GM06990 (cell line): ENCODE measurements at places on chromosomes 1 and 21.
A peak's percentile ranks its signal among the peaks of the same experiment; 100 is the strongest.

DNA sequence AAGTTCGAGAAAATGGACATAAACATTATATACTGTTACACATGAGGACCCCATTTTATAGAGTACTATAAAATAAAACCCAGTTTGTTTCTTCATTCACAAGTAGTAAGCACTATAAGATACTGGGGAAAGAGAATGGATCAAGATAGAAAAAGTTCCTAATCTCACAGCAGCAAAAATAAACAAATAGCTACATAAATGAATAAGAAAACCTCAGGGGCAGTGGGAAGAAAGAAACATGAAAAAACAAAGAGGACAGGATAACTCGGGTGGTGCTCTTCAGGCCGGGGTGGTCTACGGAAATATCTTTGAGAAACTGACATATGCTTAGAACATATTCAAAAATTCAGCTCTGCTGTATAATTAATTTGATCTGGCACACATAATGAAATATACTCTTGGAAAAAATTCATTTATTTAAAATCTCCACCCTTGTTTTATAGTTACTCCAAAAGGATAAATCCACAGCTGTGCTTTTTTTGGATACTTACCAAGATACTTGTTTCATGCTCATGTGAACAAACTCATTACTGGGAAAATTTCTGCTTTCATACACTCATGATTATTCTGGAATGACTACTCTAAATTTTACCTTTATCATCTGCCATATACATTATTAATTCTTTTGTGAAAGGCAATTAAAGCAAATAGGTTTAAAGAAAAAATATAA lies 20.0 kb downstream of the CEP170 start:
- DNase-seq = no peak

GRCh38 chr1:46211051-46211450 lies 7.9 kb downstream of the LURAP1 start:
- DNase-seq = no peak

DNA sequence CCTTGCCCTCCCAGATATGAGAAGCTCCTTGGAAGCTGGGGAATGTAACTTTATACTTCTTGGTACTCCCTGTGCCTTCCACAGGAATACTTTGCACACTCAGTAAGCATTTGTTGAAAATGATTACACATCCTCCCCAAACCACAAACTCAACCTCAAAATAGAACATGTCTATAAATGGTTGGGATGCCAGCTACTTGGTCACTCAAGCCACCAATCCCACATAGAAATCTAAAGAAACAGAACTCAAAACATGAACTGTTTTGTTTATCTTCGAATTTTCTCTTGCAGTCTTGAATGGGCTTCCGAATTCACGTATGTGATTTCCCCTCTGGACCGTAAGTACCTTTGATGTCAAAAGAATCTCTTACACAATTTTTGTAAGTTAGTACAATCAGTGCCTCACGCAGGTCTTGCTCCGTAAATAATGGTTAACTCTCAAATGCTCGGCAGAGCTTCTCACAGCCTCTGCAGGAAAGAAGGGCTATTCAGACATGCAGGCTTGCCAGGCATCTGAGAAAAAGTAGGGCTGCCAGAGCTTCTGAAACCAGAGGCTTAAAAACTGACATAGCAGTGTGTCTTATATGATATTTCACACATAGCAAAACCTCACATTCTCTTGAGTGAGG lies 26.9 kb downstream of the SORT1 start:
- no peak for DNase-seq

- DNase-seq = no peak
Observed at GRCh38 chr1:207971331-207972219, 60.6 kb upstream of the CD34 start.

GRCh38 chr1:186841599-186841998 lies 12.8 kb downstream of the PLA2G4A start:
- no peak for DNase-seq

DNA sequence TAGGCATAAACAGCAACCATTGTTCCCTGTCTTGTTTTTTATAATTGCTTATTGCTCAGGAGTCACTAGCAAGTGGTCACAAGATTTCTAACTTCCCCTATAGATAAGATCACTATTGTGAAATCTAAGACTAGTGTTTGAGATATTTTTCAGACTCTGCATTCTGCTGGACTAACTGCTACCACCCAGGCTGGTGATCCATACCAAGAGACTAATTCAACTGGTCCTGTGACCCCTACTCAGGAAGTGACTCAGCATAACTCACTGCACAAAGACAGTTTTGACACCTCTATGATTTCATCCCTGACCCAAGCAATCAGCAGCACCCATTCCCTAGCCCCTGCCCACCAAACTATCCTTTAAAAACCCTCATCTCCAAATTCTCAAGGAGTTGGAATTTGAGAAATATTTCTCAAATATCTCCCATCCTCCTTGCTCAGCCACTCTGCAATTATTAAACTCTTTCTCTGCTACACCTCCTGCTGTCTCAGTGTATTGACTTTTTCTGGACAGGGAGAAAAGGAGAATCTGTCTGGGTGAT lies 52.7 kb downstream of the TRIM33 start:
- no peak for DNase-seq

GRCh38 chr1:151803164-151803563 lies 2.1 kb downstream of the LINGO4 start:
- no peak for DNase-seq

GRCh38 chr1:174535207-174535606 lies 87.4 kb downstream of the GPR52 start:
- DNase-seq = no peak

DNA sequence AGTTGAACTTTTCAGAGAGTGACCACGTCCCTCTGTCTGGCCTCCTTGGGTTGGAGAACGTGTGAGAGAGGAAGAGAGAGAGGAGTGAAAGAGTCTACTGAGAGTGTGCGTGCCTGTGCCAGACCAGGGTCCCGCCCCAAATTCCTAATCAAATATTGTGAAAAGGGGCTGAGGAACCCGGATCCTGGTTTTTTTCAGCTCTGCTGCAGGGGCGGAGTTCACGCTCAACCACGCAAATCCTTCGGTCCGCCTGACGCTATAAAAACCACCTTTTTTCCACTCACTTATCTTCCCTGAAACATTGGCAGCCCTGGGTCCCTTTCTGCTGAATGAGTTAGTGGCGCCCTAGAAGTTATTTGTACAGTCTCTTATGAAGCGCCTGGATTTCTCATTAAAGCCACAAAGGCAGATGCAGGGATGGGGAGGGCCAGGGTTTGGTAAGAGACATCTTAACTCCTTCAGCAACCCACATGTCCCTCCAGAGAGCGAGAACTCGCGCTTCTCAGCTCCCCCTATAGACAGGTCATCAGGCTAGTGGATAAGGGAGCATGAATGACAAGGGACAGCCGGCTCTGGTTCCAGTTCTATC lies at the start of gene FMOD:
FMOD (minus strand) TSS at position 86 of the 589 bp plus-strand sequence. CDS start 2,852 bp downstream, outside the sequence.
- no peak for DNase-seq

DNA sequence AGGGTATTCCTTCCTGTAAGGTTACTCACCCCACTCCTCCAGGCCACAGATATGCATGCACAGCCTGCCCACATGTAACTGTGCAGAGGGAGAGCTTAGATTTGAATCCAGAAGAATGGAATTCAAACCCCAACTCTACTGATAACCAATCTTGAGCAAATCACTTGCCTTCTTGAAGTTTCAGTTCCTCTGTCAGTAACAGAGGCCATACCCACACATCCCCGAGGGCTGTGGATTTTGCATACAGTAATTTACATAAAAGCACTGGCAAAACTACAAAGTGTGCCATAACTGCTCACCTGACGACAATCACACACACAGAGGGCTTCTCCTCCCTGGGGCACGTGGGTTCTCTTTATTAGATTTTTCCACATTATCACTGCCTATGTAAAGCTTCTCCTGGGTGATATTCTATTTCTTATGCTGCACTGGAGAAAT lies 18.6 kb downstream of the CD247 start:
- peak; percentile 52 for DNase-seq

- no peak for DNase-seq
Observed at GRCh38 chr21:14080764-14081096, 130.0 kb downstream of the LIPI start.

- DNase-seq = peak; percentile 6
Observed at GRCh38 chr21:19368944-19369343, 965.4 kb upstream of the TMPRSS15 start.

GRCh38 chr21:36985751-36986594 lies 19.5 kb upstream of the HLCS start:
- no peak for DNase-seq

DNA sequence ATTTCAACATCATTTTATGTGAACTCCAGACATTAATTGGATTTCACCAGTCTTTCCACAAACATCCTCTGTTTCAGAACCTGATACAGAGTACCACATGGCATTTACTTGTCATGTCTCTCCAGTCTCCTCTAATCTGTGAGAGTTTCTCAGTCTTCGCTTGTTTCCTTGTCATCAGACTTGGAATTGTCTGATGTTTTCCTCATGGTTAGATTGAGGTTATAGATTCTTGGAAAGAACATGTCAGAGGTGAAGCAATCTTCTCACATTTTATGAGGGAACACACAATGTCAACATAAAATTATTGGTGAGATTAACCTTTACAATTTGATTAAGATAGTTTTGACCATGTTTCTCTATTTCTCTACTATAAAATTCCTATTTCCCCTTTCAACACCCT lies 74.9 kb upstream of the TMPRSS15 start:
- DNase-seq = no peak

DNA sequence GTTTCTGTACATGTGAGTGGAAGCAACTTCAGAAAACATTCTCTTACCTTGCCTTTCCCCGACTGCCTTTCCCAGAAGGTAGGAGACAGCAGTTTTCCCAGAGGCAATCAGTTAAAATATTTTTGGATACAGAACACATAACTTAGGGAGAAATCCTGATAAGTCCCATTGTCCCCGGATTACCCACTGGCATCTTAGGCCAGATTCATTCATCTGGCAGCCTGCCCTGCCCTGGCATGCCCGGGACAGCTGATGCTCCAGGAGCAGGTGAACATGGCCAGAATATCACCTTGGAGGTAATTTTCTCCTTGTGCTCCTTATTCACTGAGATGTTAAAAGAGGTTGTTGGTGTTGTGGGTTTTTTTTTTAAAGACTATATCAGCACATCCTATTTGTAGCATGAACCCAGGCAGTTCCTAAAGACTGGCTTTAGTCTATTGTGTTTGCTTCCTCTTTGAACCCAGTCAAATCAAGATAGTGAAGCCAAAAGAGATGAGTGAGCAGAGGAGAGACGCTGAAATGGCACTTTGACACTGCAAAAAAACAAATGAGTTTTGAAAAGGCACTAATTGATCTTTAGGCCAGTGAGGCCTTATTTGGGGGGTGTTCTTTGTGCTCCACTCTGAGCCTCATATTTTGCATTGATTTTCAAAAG lies 139.6 kb downstream of the PLPP3 start:
- no peak for DNase-seq

DNA sequence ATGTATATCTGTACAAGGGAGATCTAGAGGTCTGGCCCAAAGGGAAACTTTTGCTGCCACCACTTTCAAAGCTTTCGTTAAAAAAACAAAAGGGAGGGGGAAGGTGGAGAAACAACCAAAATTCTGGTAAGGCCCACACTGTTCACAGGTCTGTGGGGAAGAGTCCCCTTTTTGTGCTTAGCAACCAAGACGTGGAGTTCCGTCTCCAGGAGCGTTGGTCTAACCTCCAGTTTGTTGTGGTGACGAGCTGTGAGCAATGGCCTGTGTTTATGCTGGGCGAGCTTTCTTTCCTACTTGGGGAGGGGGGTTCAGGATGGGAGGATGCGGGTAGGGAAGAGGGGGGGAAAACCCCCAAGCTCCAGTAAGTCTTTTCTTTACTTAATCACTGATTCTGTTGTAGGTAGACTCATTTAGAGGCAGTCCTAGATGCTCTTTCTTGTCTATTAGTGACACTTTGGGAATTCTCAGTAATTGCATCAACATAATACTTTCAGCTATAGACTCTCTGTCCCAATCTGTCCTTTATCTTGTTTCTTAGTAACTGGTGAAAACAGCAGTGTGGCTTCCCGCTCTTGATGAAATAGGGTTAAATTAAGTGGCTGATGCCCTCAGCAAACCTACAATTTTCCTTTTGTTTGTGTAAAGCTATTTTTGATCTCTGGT lies 1.5 kb downstream of the HIPK1 start:
- DNase-seq = no peak

GRCh38 chr1:232968391-232968790 lies 18.0 kb downstream of the NTPCR start:
- no peak for DNase-seq

DNA sequence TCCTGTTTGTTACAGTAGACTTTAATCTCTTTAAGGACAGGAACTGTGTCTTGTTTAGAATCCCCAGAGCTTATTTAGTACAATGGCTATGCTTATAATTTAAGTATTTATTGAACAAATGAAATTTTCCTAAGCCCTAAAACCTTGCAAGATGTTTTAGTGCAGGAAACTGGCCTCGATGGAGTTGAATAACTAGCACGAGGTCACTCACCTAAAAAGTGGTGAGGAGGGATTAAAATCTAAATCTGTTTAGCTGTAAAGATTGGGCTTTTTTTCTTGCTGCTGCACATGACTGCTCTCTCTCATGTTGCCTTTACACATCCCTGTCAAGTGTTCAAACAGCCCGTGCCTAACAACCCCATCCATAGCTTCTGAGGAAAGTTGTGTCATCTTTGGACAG lies 10.2 kb downstream of the NFYC start:
- no peak for DNase-seq

- DNase-seq = no peak
Observed at GRCh38 chr1:10888791-10889649, 92.6 kb upstream of the CASZ1 start.

DNA sequence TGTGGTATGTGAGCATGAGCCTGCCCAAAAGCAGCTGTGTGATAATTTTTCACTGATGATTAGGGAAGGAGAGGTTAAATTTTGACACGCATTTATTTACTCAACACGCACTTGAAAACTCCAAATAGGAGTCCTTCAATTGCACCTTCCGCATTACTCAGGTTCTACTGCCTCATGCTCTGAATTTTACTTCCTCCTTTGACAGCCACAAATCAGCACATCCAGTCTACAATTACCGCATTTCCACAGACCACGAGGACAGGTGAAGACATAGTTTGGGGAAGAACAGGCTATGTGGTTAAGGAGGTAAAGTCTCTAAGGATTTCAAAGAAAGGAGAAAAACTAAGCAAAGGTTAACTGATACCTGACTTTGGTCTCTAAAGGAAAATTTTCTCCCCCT lies 2.6 kb downstream of the CAPN8 start:
- no peak for DNase-seq

- DNase-seq = no peak
Observed at GRCh38 chr1:41018018-41018410, 3.5 kb downstream of the SLFNL1 start.

GRCh38 chr1:42646056-42646455 lies 12.2 kb upstream of the PPIH start:
- DNase-seq = no peak

- no peak for DNase-seq
Observed at GRCh38 chr21:23402929-23403520, 2204.3 kb downstream of the MRPL39 start.

- DNase-seq = peak; percentile 65
Observed at GRCh38 chr1:166164995-166165660, 1.7 kb downstream of the FAM78B start.

DNA sequence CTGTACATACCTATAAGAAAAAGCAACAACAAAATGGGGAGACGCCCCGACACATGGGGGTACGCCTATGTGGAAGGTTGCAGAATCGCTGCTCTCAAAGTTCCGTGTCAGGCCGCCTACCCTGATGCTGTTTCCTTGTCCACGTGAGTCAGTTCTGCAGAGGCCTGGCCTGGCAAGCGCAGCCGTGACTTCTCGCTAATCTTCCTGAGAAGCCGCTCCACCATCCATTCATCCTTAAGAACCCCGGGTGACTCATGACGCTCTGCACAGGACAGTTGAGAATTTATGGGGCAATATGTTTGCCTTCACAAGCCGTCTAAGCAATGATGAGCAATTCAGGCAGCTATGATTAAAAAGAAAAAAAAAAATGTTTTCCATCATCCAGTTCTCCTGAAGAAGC lies 122.3 kb upstream of the TMPRSS2 start:
- no peak for DNase-seq
